Activated CD8-positive, alpha-beta T cell treated with anti-CD3 and anti-CD28 coated beads for 36 hours (primary cell): ENCODE measurements at places on chromosomes 6 and 20.

DNA sequence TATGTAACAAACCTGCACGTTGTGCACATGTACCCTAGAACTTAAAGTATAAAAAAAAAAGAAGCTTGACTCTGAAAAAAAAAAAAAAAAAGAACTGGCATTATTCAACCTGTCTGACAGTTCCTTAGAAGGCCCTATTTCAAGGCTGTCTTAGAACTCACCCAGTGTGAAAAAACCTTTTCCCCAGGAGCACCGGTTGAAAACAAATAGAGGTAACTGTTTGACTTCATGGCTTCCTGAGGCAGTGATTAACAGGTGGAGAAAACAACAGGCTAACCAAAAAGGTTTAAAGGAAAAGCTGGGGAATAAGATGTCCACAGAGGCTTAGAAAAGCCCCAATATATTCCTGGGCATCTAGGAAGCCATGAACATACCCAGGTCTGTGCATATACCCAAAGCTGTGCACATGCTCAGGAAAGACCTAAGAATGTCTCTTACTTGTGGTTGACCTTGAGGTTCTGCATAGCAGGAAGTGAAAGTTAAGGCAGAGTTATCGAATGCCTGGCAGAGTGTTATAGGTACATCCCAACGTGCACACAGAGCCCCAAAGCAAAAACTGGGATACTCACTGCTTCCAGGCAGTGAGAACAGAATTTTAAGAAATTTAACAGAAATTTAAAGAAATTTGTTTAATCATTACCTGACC, 7.0 kb downstream of the UQCC1 start:
- DNase-seq = peak; percentile 7

- peak; percentile 81 for DNase-seq
These were observed 4.5 kb downstream of the TP53INP2 start for GRCh38 chr20:34708621-34709043.

DNA sequence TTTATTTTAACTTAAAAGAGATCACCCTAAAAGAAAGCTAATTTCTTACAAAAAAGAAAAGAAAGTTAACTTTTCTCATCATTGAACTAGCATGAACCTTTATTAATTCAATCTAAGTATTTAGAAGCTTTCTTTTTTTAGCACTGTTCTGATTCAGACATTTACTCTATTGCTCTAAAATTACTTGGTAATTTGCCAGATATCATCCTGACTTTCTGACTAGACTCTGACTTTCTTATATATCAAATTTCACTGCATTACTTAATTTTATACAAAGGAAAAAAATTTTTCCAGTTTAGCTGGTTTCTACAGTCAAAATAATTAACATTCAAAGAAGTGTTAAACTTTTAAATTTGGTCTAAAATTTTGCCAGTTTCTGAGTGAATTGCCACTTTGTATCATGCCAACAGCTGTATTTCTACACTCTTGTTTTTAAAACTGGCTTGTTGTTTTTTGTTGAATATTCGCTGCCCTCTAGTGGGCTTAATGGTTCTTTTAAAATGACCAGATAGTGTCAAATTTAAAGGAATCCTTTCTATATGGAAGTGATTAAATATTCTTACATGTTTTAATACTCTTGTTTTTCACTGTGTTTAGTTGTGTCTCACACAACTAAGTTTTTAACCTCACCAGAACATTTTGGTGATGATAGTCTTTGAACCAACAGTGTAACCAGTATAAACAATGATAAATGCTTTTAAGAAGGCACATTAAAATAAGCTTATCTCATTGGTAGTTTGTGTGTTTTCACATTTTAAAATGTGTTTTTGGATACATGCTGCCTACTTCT, 102.0 kb downstream of the POPDC3 start:
- no peak for DNase-seq

- no peak for DNase-seq
These were observed 71.7 kb upstream of the FRMD1 start for GRCh38 chr6:168150551-168151320.

DNA sequence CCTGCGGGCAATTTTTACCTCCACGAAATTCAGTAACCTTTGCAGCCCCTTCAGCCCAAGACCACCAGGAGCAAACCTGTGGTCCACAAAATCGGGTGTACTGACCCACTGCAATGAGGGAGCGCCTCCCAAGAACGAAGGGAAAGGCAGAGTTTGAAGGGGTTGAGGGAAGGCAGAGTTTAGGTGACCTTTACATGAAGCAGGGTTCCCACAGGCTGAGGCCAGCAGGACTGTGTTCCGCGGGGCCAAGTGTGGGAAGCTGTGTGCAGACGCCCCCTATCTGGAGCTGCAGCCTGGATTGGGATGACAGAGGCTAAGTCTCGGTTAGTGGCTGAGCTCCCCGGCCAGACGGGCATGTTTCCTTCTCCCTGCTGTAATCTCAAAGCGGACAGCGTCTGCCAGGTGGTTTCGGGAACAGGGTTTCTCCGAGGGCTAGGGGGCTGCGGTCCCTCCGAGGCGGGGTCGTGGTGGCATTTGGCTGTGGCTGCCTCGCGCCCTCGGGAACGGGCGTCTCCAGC, 826 bp upstream of the PYGB start:
- no peak for DNase-seq

GRCh38 chr6:34630040-34630439, 66.5 kb downstream of the ILRUN start:
- no peak for DNase-seq

- no peak for DNase-seq
These were observed 185.0 kb downstream of the CENPW start for GRCh38 chr6:126524811-126525326.

- no peak for DNase-seq
These were observed 205.9 kb upstream of the TAB2 start for GRCh38 chr6:149111556-149112115.

GRCh38 chr6:111555036-111555435, 50.6 kb downstream of the TRAF3IP2 start:
- DNase-seq = no peak

- no peak for DNase-seq
These were observed 650.8 kb downstream of the PRKN start for GRCh38 chr6:162076816-162077215.

GRCh38 chr20:54929191-54929590, 453.8 kb downstream of the DOK5 start:
- no peak for DNase-seq

DNA sequence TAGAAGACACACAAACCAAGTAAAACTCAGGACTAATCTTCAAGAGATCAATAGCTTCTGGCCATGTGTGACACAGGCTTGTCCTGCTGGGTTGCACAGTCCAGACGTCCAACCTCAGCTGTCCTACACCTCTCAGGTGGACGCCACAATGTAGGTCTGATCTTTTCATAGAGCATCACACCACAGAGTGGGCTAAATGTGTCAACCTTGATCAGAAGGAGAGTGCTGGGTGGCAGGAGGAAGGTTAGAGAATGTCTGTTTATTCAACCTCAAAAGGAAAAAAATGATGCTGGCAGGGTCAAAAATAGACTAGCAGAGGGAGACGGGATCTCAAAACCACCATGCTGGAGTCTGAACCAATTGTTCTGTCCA, 41.7 kb downstream of the GFOD1 start:
- DNase-seq = no peak

GRCh38 chr6:22219925-22220324, 76.9 kb downstream of the PRL start:
- DNase-seq = no peak

DNA sequence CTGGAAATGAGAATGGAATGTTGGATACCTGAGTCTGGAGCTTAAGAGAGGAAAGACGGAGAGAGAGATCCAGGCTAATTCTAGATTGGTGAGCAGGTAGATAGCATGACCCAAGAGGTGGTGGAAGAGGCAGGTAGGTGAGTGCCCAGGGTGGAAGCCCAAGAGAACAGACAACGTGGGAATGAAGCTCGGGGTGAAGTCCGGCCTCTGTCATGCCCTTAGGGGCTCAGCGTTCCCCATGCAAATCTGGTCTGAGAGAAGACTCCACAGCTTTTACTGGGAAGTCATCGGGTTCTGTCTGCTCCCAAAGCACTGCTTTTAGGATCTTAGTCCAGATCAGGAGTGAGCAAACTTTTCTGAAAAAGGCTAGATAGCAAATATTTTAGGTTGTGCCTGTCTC, 3.6 kb downstream of the NELFCD start:
- no peak for DNase-seq

DNA sequence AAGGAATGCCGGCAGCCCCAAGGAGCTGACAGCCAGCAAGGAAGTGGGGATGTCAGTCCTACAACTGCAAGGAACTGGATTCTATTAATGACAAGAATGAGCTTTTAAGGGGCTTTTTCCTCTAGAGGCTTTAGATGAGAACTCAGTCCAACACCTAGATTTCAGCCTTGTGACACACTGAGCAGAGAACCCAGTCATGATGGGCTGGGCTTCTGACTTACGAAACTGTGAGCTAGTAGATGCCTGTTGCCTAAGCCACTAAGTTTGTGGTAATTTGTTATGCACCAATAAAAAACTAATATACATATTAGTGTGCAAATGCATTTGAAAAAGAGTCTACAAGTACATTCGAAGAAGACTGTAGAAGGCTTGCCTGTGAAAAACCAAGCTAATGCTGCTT, 263.3 kb downstream of the SOX4 start:
- no peak for DNase-seq

- no peak for DNase-seq
These were observed 77.7 kb downstream of the RIPOR3 start for GRCh38 chr20:50613438-50614169.

DNA sequence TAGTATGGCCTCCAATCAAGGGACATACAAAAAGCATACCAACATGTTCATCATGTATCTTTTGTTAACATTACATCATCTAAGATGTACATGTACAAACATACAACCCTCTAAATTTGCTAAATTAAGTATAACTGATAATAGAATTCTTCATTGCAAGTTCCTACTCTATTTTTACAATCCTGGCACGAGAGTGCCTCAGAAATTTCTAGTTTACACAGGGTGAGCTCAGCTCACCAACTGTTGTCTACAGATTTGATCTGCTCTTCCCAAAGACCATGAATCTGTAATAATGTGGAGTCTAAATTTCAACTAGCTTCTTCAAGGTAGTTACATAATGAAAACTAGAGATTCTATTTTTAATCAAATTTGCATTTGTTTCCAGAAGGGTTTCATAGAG, 179.7 kb downstream of the HIVEP2 start:
- no peak for DNase-seq

DNA sequence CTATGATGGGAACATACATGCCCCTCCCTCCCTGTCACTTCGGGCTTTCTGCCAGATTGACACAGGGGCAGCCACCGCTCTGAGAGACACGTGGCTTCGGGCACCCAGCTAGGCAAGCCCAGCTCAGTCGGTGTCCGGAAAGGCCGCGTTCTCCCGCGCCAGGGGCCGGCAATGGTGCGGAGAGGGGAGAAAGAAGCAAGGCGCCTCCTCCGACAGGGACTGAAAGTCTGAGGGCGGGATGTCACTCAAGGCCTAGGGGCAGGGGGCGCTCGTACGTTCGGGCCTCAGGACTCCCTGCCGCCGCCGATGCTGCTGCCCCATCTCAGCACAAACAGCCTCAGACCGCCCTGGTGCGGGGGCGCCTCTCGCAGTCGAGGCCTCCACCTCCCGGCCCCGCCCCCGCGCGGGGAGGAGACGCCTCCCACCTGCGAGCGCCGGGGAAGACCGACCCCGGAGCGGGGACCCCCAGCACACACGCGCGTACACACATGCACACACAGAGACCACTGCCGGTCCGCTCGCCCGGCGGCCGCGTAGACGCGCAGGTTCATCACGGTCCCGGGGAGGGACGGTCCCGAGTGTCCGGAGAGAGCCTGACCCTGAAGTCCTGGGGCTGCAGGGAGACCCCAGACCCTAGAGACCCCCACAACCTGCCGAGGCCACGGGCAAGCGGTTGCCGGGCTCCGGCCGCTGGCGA, 1.9 kb downstream of the GRM4 start:
- DNase-seq = peak; percentile 78

- DNase-seq = no peak
These were observed 77.9 kb upstream of the PAK5 start for GRCh38 chr20:9916761-9917160.

- peak; percentile 14 for DNase-seq
These were observed 1066.8 kb upstream of the CITED2 start for GRCh38 chr6:140441256-140441655.

GRCh38 chr6:2980465-2980855, 9.1 kb upstream of the SERPINB6 start:
- no peak for DNase-seq

- DNase-seq = no peak
These were observed 230.7 kb downstream of the TFAP2C start for GRCh38 chr20:56859801-56860261.

- peak; percentile 43 for DNase-seq
These were observed 978 bp downstream of the HLA-A start for GRCh38 chr6:29943053-29943966.

DNA sequence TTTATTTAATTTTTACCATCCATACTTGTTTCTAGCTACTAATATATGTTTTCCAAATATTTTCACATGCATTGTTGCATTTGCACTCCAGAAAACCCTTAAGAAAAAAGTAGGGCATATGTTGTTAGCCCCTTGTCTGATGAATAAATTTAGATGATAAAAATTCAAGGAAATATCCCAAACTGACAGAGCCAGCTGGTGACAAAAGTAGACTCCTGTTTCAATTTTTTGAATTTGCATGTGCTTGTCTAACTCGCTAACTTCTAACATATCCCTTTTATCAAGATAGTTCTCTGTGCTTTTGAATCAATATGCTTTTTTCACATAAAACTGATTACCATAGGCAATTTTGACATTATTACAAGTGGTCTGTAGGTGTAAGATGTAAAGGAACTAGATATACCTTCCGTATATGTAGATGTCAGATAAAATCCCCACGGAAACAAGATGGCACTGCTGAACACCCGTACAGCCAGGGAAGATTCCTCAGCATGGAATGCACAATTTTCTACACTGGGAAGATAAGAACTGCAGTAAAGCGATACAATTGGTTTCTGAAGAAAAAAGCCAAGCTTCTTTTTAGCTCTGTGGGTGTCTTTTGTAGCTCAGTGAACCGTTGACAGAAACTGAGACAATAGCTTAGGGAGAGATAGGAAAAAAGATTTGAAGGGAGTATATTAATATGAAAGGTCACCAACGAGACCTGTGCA, 437.6 kb upstream of the RNF217 start:
- no peak for DNase-seq

DNA sequence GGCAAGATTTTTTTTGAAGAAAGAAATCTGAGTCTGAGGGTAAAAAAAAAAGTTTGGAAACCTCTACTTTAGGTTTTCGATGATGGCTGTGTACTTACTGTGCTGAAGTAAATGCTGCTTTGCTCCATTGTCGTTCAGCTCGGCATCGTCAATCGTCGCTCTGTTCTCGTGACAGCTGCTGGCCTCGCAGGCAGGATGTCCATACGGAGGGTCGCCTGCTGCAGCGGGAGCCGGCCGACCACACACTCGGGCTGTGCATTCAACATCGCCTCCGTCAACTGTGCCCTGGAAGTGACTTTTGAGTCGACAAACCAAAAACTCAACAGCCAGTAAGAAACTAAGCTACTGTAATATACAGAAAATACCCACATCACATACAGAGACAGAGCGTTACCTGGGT, 53.1 kb upstream of the SMOC2 start:
- DNase-seq = no peak

DNA sequence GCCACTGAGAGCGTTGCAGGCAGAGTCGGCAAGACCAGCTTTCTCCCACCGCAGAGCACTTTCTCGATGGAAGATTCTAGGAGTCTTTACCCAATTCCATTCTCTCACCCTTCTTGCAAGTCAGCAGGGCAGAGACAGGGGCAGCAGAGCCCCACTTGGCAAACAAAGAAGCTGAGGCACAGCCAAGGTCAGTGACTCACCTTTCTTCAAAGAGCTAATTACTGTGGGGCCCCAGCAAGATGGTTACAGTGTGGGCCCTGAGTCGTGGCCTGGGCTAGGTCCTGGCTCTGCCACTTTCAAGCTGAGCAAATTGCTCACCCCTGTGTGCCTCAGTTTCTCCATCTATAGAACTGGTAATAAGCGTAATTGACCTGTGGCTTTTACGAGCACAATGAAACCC, 277.0 kb downstream of the PREX1 start:
- DNase-seq = no peak
